NB4 (cell line): ENCODE measurements at places on chromosomes 13 and 19.

- DNase-seq: peak; percentile 30
These were observed 10.6 kb downstream of the RFC3 start for GRCh38 chr13:33828431-33829129.

- no peak for DNase-seq
These were observed 38.5 kb upstream of the TFDP1 start for GRCh38 chr13:113545931-113546516.

DNA sequence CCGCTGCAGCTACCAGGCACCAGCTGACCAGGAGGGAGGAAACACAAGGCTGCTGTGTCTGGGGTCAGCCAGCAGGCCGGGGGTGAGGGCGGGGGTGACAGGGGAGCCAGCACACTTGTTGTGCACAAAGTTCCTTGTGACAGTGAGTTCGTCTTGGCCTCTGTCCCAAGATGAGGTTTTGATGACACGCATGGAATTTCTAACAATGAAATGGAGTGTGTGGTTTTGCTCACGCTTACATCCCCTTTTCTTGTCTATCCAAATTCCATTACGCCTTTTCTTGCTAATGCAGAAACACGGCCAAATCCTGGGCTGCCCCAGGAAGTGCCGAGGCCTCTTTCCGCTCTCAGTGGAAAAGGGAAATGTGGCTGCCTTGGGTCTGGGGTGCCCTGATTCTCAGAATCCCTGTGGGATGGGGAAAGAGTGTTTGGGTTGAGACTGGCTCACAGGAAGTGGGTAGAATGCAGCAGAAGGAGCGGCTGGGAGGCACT lies 73.8 kb downstream of the GADD45B start:
- peak; percentile 62 for DNase-seq

DNA sequence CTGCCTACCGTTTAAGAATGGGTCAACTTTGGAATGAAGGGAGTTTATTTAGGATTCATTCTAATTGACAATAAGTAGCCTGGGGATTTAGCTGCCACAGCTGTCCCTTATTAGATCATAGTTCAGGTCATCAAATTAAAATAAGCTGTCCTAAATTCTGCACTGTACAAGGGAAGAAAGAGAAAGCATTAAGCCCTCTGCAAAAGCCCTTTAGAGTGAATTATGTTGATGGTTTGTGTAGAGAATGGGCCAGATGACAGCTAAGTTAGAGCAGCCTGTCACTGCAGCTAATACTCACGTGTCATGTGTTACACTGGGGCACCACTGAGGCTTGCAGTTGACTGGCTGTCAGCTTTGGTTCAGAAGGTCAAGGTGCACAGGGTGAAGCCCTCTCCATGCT lies 737.1 kb upstream of the SLC10A2 start:
- no peak for DNase-seq

DNA sequence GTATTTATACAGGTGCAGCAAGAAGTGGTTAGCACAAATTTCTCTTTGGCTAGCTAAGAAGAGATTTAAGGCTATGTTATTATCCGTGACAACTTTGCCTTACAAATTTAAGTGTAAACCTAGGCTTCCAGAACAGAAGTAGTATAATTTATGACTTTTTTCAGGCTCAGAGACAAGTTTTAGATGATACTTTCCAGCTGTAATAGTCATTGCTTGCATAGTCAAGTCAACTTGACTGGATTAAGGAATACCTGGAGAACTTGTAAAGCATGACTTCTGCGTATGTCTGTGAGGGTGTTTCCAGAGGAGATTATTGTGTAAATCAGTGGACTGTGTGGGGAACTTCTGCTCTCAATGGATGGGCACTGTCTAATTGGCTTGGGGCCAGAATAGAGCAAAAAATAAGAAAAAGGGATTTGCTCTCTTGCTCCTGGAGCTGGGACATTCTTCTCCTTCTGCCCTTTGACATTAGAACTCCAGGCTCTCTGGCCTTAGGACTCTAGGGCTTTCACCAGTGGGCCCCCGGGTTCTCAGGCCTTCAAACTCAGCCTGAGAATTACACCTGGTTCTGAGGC lies 33.0 kb downstream of the CYSLTR2 start:
- no peak for DNase-seq

DNA sequence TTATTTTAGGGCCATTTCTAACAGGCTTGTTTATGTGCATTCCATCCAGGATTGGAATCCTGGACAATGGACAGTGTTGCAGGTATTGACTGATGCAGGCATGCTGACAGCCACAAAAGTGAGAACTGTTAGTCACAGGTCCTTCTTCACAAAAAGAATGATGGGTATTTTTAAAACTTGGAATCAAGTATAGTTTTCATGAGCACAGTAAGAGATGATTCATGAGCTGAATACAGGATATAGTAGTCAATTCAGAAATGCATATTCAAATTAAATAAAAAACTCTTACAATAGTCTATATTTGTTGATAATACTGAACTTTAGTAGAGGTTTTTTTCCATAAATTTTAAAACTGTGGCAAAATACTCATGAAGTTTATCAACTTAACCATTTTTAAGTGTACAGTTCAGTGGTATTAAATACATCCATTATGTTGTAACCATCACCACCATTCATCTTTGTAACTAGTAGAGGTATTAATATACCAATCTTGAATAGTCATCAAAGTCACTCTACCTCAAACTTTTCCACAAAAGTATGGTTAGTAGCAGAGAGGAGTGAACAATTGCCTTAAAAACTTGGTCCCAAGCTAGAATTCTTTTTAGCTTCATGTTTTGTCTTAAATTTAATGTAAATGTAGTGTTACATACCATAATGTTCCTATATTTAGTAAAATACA lies 79.5 kb downstream of the KCNRG start:
- DNase-seq: no peak

DNA sequence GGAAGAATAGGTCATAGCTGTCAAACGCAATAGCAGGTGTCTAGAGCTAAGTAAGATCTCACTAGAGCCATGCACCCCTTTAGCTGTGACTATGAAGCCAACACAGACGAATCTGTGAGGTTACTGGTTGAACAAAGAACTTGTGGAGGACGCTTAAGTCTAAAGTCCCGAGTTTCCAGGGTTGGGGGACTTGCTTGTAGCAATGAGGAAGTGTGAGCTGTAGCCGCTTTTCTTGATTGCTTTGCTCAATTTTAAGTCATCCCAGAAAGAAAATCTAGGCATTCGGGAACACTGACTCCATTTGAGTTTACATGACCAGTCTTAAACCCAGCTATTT lies 1.6 kb downstream of the GPC5 start:
- DNase-seq: peak; percentile 19

DNA sequence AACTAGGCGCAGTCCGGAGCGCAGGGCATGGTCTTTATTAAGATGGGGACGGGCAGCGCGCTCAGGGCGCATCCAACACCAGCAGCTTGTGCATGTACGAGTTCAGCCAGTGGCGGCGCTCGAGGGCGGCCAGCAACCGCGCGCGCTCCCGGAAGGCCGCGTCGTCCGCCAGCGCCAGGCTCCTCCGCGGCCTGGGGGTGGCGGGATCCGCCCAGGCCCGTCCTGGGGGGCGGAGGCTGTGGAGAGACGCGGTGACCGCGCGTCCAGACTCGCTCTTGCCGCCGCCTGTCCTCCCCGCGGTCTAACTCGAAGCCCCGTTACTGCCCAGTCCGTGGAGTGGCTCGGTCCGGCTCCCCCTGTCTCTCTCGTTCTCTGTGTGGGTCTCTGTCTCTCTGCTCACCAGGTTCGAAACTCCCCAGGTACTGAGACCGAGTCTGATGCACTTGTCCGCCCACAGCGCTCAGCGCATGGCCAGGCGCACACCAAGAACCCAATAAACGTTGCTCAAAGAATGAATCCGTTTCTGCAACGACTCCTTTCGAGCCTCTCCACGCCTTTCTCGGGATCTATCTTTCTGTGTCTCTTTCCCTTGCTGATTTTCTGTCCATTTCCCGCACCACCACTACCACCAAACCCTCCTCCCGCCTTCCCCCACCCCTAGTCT lies 702 bp downstream of the PTH2 start:
- peak; percentile 80 for DNase-seq

DNA sequence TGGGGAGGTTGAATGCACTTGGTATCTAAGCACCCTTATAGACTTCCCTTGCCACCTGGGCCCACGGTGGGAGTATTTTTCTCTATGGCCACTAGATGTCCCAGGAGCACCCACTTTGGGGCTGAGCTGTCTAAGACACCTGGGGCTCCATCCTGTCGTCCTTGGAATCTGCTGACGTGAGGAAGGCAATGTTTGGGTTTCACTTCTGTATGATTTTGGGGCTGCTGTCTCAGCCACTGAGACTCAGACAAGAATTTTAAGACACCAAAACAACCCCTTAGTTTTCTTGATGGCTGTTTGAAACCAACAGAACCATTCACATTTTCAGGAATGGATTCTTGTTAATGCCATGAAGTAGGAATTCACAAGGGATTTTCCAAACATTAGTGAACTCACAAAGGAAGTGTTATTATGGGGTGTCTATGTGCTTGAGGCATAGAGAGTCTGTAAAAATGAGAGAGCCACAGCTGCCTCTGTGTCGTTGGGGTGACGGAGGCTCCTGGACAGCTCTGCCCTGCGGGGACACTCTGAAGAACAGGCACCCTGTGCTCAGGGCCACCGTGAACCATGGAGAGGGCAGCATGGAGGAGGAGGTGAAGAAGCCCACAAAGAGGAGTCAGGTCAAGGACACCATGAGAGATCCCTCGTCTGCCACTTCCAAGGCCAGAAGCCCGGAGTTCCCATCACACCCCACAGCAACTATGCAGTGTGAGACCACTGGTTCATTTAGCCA lies 106.8 kb upstream of the SPATA13 start:
- peak; percentile 70 for DNase-seq

- DNase-seq: peak; percentile 100
These were observed 49.1 kb upstream of the EHD2 start for GRCh38 chr19:47663911-47664771.

DNA sequence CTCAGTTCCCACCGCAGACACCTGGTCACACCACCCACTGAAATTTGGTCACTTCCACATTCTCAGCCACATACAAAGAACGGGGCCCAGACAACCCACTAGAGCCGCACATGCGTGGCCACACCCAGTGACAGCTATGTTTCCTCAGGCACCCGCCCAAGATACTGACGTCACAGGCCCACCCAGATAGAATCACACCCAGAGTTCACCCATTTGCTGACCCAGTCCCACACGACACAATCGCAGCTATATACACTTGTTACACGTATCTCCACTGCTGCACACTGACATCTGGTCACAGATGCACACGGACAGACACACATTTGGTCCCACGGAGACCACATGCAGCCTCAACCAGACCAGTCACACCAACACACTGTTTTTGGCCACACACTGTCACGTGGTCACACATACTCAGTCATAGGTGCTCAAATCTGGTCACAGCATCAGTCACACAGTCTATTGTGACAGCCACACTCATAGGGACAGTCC lies 2.9 kb downstream of the NUMBL start:
- DNase-seq: no peak

- DNase-seq: no peak
These were observed 36.8 kb upstream of the ATP11A start for GRCh38 chr13:112653071-112653470.

GRCh38 chr19:35211545-35212230 lies 16.9 kb downstream of the FAM187B start:
- DNase-seq: peak; percentile 40
